ENCODE measurements at places on chromosomes 1 and 21. TPM values are rescaled to one million over a fixed set of nuclear protein-coding genes. Genes with fewer than 3 reads are reported as not detected.

DNA sequence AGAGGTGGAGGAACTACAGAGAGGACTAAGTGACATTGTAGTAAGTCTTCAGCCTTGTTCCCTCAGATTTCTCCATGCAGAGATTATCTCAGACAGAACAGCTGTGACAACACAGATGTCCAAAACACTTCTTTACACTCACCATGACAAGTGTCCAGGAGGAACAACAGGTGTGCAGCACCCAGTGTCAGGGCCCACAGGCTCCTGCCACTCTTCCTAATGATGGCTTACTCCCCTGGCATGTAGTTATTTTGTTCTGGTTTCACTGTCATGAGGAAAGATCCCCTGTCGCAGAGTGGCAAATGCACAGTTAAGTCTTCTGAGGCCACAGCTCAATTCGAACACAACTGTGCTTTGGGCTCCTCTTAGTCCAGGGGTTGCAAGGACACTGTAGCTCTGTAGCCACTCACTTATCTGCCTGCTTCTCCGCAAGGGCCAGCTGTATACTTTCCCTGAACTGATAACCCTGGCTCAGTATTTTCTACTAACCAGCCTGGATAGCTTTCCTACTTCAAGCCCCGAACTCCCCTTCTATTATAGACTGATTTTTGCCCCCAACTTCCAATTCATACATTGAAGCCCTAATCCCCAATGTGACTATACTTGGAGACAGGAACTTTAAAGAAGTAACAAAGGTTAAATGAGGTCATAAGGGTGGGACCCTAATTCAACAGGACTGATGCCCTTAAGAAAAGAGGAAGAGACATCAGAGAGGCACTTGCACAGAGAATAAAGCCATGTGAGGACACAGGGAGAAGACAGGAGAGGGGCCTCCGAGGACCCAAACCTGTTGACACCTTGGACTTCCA is 11.1 kb downstream of the PDZK1 start:
- DNase-seq = no peak

GRCh38 chr1:110798691-110799256 is 74.2 kb upstream of the CD53 start:
- DNase-seq = peak; percentile 14

Gene RAB13
- 98.2 TPM for total RNA-seq

Gene LENEP
- 1.5 TPM for total RNA-seq

Gene RCSD1
- 0.40 TPM for total RNA-seq

Gene RGS13
- not detected for total RNA-seq

- DNase-seq = peak; percentile 79
These were observed 184.1 kb downstream of the RASAL2 start for GRCh38 chr1:178277793-178278530.

GRCh38 chr1:244628789-244629188 is 24.1 kb upstream of the DESI2 start:
- DNase-seq = no peak

Gene CELA2A
- total RNA-seq = not detected

Gene OR2T2
- not detected for total RNA-seq

- DNase-seq = no peak
These were observed 29.3 kb downstream of the MACO1 start for GRCh38 chr1:25460020-25460419.

Gene ZNF648
- 0.07 TPM for total RNA-seq

DNA sequence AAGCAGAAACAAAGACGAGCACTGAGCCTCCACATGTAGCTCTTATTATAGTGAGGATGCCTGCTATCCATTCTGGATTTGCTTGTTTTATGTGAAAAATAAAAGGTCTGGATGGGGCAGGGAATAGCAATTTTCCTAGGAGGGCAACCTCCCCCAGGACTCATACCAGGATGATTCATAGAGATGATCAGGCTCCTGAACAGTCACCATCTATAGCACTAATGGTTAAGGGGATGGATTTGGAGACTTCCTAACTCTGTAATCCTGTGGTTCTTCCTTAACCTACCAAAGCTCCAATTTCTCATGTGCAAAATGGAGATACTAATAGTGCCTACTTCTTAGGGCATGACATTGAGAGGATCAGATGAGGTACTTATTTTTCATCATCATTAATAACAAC is 34.5 kb upstream of the CD58 start:
- no peak for DNase-seq

- DNase-seq = peak; percentile 90
These were observed 25.0 kb downstream of the GIPC2 start for GRCh38 chr1:78070758-78071157.

Gene OR2L8
- total RNA-seq = 0.83 TPM

Data from mammary epithelial cell (primary cell).